HCT116 (cell line): ENCODE measurements at places on chromosomes 6 and 20. TPM values are rescaled to one million over a fixed set of nuclear protein-coding genes. Genes with fewer than 3 reads are reported as not detected.

GRCh38 chr6:22206106-22206505, 90.7 kb downstream of the PRL start:
- H3K27me3 ChIP-seq = no peaks in the 10 kb centered on the region
- H3K36me3 ChIP-seq = no peaks in the 10 kb centered on the region
- H3K4me1 ChIP-seq = no peaks in the 10 kb centered on the region
- no peak for DNase-seq
- H3K4me3 ChIP-seq = no peak overlapping the region

GRCh38 chr6:23272536-23272935, 703.2 kb downstream of the HDGFL1 start:
- no peak for DNase-seq
- H3K36me3 ChIP-seq = no peaks in the 10 kb centered on the region
- H3K27me3 ChIP-seq = no peaks in the 10 kb centered on the region
- no peak overlapping the region for H3K4me3 ChIP-seq
- no peaks in the 10 kb centered on the region for H3K4me1 ChIP-seq
- no peak overlapping the region for H3K27ac ChIP-seq

SIRPB2 gene
- not detected for total RNA-seq

- H3K4me3 ChIP-seq = no peak overlapping the region
- H3K27me3 ChIP-seq = no peaks in the 10 kb centered on the region
- H3K4me1 ChIP-seq = peaks cover 4% of the 10 kb centered on the region
- no peak overlapping the region for H3K27ac ChIP-seq
- H3K36me3 ChIP-seq = no peaks in the 10 kb centered on the region
Observed at GRCh38 chr20:13251106-13251903, 30.2 kb downstream of the ISM1 start.

DNA sequence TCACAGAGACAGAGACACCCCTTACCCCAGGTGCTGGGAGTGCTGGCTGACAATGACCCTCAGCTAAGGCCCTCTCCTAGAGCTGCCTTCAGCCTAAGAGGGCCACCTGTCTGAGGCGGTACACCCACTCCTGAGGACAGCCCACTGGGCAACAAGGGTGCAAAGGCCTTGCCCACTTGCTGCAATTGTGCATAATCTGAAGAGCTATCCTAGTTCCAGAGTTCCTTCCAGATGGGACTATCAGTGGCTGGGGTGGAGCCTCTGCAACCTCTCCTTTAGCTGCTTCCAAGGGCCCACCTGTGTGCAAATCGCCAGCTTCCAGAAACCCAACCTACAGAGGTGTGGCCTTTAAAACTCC, 87.5 kb downstream of the PREX1 start:
- H3K27ac ChIP-seq = no peak overlapping the region
- no peak overlapping the region for H3K4me3 ChIP-seq
- no peaks in the 10 kb centered on the region for H3K27me3 ChIP-seq
- DNase-seq = no peak
